Left renal pelvis (tissue), 4 donors: ENCODE measurements at places on chromosomes 5 and 9. TPM values are rescaled to one million over a fixed set of nuclear protein-coding genes. Genes with fewer than 3 reads are reported as not detected.

Gene MIER3
- 44.5 TPM for polyA plus RNA-seq

Gene NR2F1
- polyA plus RNA-seq, result 235 TPM

Gene PCAT7
- polyA plus RNA-seq, result 0.40 TPM

Gene HDHD3
- 22.0 TPM for polyA plus RNA-seq

Gene OTP
- polyA plus RNA-seq, result not detected

Gene SURF4
- polyA plus RNA-seq, result 180 TPM

Gene DOK3
- 7.1 TPM for polyA plus RNA-seq

GRCh38 chr9:127423476-127423933, 677 bp upstream of the ZNF79 start:
- DNase-seq, result no peak

- DNase-seq, result no peak
Measured at GRCh38 chr5:111784491-111785181, 27.6 kb upstream of the NREP start.

DNA sequence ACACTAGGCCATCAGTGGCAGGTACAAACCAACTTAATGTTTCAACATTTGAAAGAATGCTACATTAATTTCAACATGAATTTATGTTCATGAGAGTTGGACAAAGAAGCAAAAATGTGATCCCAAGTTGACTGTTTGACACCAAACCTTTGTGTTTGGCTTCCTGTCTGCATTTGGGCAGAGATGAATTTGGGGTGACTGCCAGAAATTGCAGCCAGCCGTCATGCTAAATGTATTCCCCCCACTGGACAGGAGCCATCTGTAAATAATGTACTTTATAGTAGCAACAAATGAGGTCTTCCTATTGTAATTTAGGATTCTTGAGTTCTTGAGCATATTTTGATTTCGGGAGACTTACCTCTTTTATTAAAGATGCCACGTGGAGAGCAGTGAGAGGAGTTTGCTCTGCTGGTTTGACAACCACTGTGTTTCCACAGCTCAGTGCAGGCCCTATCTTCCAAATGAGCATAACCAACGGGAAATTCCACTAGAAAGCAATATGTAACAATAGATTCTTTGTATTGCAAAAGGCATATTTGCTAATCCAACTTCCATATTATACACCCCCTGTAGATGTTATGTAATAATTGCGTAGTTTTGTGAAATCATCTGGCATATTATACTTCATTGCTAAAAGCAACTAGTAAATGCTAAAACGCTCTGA, 27.6 kb downstream of the ALDH1A1 start:
- no peak for DNase-seq

DNA sequence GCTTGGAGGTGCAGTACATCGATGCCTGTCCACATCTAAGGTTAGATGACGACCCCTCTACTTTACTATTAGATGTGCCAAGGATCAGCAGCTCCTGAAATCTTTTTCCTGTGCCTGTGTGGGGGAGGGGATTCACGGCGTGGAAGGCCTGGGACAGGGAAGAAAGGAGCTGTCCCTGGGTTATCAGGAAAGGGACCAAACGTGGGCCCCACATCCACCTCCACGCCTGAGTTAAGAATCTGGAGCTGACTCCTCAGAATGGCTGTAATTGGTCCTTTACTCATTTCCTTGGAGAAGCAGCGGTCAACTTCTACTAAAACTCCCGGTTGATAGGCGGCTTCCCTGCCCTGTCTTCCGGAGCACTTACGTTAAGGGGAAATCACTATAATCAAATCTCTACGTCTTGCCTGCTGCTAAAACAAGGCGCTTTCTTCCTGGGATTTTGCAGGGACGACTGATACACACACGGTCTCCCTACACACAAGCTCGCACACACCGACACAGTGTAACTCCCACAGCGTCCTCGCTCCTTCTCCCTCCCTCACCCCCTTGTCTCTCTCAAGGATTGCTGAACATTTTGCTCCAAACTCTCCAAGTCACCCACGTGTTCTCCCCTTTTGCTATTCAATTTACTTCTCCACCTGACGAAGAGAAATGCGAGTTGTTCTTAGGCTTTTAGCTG, 1.4 kb downstream of the PDE4D start:
- DNase-seq, result no peak

GRCh38 chr5:62714296-62714695, 135.7 kb downstream of the LRRC70 start:
- DNase-seq, result no peak

GRCh38 chr9:131872006-131872405, 132.1 kb upstream of the RAPGEF1 start:
- no peak for DNase-seq

DNA sequence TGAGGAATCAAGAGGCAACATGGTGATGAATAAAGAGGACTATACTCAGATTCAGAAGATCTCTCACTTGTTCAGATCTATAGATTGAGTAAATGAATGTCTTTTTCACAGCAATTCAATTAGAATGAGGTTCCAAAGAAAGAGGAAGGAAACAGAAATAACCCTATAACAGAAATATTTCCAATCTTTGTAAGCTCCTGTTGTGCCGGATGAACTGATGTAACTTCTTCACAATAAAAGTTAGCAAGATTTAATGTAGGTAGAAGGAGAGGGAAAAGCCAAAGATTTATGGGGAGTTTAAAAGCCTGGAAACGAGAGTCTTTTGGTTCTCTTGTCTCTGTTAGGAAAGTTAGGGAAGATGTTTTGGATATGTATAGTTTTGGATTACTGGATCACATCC, 92.1 kb downstream of the PBX3 start:
- no peak for DNase-seq

DNA sequence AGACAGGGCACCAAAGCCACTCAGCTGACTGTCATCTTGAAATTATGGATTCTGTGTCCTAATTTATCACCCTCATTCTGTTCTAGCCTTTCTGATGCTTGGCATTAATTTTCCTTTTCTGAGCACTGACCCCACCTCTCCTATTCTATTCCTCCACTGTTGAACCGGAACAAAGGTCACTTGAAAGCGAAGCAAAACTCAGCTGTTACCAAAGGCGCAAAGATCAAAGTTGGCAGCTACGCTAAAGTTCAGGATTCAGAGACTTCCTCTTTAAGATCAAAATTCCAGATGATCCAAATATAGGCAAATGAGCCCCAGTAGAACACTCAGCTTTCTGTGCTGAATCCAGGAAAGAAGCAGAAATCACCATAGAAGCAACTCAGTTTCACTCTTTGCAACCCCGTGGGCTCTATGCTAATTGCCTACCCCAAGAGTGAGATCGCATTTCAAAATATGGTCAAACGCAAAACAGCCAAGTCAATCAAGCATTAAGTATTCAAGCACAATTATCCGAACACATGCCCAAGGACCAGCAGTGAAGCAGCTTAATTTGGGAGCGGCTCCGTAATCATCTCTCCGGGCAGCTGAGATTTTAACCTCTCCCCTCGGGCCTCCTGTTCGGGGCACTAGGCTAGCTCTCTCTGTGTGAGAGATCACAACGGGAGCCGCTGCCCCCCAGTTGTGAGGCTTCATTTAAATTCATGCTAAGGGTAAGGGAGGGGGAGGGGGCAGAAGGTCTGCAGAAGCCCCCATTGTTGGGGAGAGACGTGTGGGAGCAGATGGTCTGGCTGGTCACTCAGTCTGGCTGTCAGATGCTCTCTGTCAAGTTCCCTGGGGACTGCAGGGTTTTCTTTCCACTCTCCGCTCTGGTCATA, 288.6 kb downstream of the ELAVL2 start:
- DNase-seq, result no peak

- no peak for DNase-seq
Measured at GRCh38 chr5:139711906-139712224, 63.7 kb downstream of the CXXC5 start.

GRCh38 chr9:38154501-38155421, 85.7 kb upstream of the SHB start:
- no peak for DNase-seq

DNA sequence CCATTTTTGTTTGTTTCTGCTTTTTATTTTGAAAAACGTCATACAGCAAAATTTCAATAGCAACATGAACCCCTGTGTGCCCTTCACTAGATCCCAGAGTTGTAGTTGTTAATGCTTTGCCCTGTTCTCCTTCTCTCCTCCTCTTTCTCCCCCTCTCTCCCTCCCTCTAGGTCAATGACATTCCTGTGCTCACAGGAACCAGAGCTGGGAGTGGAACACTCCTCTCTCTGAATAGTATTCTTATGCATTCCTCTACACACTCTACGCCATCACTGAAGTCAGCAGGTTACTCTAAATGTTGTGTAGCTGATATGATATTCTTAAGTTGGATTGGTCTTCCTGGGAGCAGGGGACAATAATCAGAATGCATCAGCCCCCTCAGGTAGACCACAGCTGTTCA, 243.4 kb downstream of the SYK start:
- no peak for DNase-seq

GRCh38 chr9:79644601-79645000, 72.8 kb downstream of the TLE4 start:
- DNase-seq, result no peak

DNA sequence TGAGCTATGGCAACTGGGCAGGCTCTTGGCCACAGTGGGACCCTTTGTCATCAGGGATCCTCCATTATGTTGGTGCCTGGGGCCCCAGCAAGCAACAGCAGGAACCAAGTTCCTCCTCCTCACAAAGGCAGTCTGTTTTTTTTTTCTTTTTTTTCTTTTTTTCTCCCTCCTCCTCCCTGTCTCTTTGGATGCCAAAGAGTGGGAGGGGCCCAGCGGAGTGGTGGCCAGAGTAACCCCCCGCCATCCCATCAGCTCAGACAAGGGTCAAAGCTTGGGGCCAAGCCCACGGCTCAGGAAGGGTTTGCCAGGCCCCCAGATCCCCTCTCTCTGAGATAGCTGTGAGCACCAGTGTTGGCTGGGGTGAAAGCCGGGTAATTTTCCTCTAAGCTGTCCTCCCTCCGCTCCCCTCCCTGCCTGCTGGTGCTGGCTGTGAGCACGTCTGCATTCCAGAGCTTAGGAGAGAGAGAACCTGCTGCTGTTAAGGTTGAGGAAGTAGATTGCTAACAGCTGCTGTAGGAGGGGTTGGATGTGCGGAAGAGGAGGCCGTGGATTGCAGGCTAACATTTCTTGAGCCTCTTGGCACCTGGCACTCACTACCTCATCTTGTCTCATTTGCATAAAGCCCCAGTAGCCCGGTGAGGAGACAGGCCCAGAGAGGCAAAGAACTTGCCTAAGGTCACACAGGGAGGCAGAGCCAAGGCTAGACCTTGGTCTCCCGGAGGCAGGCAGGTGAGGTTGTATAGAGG, 21.2 kb downstream of the GSN start:
- no peak for DNase-seq

DNA sequence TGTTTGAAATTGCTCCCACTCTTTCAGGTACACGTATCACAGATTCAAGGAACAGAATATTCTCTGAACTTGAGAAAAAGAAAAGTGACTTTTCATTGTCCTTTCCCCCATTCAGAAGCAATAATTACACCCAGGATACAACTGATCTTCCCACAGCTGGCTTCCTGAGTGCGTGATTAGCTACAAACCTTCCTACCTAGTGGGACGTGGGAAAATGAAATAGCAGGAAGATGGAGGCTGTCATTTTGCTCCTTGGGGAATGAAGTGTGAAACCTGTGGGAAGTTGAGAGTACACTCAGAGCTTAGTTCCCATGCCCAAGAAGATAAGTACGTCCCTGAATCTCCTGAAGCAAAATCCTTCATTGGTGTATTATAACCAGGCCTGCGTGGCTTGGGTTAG, 2.6 kb downstream of the TAS2R1 start:
- DNase-seq, result no peak
